Right lung (tissue), 10 donors: ENCODE measurements at places on chromosomes 7 and 10.

- DNase-seq, result no peak
Measured at GRCh38 chr10:101672536-101672935, 22.4 kb downstream of the FBXW4 start.

GRCh38 chr7:154503962-154504550, 451.9 kb downstream of the DPP6 start:
- peak; percentile 18 for DNase-seq

DNA sequence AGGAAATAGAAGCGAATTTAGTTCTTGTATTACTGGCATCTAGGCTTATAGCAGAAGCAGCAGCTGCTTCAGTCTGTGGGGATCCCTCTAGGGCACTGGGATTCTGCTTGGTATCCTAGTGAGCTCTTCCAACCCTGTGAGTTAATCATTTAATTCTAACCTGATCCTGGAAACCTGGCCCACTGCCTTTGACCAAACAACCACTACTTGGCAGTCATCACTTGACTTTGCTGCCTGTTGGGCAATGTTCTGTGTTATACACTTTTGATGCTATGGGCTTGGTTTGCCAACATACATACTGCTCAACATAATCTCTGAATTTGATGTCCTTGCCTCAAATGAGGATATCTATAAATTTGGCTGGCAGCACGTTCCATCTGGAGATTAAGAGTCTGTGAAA, 813.4 kb downstream of the ANKRD7 start:
- no peak for DNase-seq

DNA sequence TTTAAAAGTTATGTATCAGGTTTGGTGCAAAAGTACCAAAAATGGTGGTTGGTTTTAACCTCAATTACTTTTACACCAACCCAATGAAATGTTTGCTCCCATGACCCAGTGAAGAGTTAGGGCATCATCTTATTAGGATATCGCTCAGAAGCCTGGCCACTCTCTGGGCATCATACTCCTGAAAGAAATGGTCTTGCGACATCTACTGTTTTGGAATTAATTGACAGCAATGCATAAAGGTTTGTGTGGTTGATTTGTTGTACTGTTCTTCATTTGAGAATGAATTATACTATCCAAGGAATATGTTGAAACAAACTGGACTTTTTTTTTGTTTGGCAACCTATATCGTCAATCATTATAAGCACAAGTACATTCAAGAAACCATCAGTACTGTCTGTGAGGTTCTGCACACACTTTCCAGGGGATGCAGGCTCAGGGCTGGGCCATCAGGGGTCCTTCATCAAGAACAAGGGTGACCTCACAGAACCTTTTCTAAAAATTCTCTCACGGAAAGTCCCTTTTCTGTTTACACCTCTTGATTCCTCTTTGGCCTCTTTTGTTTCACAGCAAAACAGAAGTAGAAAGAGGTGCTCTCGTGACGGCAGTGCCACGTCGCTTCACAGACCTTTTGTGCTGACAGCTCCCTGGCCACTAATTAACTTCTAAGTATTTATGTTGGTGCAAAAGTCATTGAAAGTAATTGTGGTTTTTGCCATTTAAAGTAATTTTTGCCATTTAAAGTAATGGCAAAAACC, 117.2 kb upstream of the KLF6 start:
- no peak for DNase-seq

GRCh38 chr7:140238778-140239652, 62.2 kb upstream of the KDM7A start:
- DNase-seq, result no peak

- no peak for DNase-seq
Measured at GRCh38 chr10:126397640-126398382, 9.5 kb upstream of the ADAM12 start.

- no peak for DNase-seq
Measured at GRCh38 chr7:36287371-36288241, 102.1 kb upstream of the ANLN start.

GRCh38 chr7:135213831-135214230, 2.5 kb upstream of the WDR91 start:
- DNase-seq, result no peak

DNA sequence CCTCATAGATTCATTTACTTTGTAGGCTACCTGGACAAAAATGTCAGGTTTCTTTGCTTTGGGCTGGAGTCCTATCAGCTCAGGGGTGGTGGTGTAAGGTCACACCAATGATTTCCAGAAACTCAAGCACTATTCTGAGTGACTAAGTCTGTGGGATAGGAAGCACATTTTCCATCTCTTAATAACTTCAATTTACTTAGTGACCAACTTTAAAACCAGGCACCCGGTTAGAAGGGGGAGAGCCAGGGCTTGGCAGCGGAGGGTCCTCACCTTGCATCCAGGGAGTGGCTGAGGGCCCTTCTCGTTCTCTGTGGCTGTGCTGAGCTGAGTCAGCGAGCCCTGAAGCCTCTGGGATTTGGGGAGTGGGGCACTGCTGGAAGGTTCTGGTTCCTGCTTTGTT, 6.7 kb downstream of the CHST3 start:
- no peak for DNase-seq

DNA sequence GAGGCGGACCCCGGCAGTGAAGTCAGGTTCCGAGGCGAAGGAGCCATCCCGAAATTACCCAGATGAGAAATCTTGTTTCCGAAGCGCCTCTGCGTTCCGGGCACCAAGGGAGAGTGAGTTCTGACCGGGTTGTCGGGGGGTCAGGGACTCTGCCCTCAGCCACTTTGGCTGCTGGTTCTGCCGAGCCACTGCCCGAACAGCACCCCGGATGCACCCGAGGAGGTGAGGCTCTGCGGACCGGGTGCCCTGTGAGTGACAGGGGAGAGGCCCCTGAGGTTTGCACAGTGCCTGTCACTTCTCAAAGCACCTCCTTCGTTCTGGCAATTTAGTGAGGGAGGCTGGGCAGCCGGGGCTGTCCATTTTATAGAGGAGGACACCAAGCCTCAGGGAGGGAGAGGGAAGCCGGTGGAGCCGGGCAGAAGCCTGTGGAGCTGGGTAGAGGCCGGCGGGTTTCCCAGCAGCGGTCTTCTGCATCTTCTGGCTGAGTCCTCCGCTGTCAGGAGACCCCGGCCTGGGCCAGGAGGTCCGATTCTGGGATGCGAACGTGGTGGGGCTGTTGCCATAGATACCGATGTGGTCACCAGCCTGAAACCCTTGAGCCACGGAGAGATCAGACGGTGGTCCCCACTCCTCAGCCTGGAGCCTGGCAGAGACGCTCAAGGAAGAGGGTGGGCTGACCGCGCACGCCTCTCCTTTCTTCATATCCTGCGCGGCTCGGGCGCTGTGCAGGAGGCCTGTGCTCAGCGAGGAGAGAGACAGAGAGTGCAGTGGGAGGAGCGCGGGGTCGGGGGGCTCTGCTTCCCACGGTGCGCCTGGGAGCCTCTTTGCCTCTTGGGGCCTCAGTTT, 18.9 kb upstream of the SHH start:
- no peak for DNase-seq

DNA sequence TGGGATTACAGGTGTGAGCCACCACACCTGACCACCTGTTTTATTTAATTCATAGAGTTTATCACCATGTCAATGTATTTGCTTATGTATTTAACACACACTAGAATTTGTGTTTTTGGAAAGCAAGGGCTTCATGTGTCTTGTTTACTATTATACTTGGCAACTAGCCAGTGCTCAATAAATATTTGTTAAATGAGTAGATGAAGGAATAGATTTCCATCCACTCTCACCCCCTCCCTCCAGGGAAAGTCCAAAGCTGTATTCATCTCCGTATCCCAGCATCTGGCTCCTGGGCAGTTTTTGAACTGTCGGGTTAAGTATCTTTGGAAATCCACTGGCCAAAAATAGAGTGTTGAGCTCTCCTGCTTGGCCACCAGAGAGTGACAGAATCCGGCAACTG, 4.6 kb upstream of the RADIL start:
- DNase-seq, result no peak

GRCh38 chr10:43121444-43121843, 16.8 kb upstream of the CSGALNACT2 start:
- no peak for DNase-seq

DNA sequence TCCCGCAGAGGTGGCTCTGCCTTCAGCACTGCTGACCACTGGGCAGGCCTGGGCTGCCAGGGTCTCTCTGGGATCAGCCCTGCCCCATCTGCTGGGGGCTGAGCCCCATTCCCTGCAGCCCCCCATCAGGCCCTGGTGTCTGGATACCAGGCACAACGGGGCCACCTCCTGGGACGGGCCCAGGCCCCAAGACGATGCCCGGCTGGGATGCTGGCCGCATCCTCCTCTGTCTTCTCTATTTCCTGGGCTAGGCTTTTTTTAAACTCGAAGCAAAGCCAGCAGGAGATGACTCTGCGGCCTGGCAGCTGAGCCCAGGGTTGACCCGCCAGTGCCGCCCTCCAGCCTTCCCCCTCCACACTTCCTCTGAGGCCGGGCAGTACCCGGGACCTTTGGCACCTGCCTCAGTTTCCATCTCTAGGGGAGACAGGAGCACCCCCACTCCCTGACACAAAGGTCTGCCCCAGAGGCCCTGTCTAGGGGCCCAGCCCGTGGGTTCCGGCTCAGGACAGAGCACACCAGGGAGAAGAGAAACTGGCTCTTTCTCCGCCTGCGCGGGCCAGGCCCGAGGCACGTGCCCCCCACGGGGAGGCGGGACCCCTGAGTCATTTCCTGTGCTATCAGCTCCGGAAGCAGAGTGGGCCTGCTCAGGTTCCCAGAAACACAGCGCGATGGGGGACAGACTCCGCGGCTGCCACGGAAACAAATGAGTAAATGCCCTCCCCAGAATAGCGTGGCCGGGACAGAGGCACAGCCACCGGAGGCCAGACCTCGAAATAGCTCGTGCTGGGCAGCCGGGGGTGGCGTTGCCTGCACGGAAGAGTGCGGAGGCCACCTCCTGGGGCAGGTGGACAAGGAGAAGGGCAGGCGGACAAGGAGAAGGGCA, 84.6 kb upstream of the PDGFA start:
- DNase-seq, result peak; percentile 33

GRCh38 chr7:112152186-112152585, 54.0 kb downstream of the DOCK4 start:
- no peak for DNase-seq

DNA sequence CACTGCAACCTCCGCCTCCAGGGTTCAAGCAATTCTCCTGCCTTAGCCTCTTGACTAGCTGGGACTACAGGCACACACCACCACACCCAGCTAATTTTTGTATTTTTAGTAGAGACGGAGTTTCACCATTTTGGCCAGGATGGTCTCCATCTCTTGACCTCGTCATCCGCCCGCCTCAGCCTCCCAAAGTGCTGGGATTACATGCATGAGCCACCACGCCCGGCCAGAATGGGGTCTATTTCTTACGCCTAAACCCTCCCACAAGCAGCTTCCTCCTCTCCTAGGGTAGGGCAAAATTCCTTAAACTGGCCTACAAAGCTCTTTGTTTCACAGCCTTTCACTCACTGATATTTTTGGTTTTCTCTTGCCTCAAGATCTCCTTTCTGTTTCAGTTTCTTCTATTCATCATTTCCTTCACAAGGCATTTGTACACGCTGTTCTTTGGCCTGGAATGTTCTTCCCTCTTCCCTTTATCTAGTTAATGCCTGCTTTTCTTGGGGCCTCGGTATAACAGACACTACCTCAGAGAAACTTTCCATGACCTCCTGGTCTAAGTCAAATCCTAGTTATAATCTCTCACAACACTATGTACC, 6.7 kb downstream of the CPEB3 start:
- no peak for DNase-seq

- DNase-seq, result no peak
Measured at GRCh38 chr10:34240039-34240438, 575.1 kb downstream of the PARD3 start.
